ENCODE measurements at places on chromosomes 3 and 15.

DNA sequence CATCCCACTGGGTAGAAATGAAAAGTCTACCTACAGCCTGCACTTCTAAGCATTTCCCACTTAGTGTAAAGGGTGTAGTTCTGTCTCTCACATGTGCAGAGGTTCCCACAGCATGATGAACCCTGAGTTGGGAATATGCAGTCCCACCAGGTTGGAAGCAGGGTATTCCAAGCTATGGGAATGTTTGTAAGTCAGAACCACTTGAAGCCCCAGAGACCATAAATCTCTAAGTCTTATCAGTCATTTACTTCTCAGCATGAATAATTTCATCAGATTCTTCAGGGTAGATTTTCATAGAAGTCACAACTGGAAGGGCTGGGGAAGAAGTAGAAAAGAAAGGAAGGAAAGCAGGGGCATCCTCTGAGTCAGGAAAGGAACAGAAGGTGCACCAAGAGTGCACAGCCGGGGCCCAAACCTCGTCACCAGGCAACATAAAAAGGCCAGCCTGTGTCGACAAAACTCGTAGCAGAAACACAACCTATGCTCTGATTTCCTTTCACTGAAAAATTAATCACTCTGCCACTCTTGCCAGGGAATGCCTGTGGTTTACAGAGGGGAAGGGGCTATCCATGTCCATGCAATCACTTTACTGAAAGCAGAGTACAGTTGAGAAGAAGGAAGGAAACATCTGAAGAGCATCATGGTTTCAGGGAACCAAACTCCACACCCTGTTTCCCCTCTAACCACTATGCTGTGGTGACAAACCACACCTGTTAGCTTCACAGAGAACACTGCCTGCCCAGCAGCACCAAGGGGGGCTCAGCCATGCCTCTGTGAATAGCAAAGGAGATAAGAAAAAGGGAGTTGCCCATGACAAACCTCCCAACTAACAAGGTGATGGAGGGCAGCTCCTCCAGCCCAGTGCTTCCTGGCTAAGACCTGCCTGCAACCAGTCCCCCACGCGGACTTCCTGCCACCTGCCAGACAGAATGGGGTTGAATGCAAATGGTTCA, 40.5 kb downstream of the SH3BP5 start:
- no peak for DNase-seq

GRCh38 chr3:35426366-35426958, 212.9 kb upstream of the ARPP21 start:
- no peak for DNase-seq

- DNase-seq: no peak
These were observed 233.0 kb upstream of the SATB1 start for GRCh38 chr3:18657858-18658820.

DNA sequence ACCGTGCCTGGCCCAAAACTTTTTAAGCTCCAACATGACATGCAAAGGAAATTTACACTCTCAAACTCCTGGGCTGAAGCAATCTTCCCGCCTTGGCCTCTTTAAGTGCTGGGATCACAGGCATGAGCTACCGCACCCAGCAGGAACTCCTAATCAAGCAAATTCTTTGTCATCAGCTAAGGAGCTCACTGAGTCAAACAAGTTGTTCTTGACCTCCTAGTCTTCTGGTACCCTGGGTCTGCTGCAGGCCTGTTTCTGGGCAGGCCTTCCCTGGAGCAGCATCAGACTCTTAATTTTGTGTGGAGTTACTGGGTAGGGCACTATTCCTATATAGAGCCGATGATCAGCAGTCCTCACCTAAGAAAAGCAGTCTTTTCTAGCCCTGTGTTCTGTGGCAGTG, 68.4 kb upstream of the FLNB start:
- no peak for DNase-seq

DNA sequence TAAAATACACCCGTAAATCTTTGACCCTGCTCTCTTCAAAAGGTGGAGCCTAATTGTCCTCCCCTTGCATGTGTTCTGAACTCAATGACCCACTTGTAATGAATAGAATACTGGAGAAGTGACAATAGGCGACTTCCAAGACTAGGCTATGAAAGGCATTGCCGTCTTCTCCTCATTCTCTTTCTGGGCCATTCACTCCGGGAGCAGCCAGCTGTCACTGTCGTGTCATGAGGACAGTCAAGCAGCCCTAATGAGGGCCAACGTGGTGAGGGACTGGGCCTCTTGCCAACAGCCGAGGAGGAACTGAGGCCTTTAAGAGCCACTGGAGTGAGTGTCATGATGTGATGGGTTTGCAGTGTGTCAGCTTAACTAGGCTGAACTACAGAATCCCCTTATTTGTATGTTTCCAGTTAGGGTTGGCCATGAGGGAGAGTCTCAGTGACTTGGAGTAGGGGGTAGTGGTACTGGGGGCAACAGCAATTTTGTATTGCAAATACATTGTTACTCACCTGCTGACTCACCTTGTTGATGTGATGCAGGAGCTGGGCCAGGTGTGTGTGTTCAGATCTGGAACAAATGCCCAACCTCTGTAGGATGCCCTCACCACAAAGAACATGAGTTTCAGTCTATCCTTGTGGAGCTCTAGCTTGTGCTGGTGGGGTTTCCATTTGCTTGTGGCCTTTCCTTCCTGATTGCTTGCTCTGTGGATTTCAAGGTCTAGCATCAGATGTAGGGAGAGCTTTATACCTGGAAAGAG, 188.5 kb upstream of the PROK2 start:
- no peak for DNase-seq

Data from activated T-cell treated with anti-CD3 and anti-CD28 coated beads for 4 hours (primary cell).